Cortex of kidney (tissue), 1 donor: ENCODE measurements at places on chromosomes 11 and 22.

GRCh38 chr22:49567899-49568750 is 259.5 kb downstream of the BRD1 start:
- no peak for DNase-seq

DNA sequence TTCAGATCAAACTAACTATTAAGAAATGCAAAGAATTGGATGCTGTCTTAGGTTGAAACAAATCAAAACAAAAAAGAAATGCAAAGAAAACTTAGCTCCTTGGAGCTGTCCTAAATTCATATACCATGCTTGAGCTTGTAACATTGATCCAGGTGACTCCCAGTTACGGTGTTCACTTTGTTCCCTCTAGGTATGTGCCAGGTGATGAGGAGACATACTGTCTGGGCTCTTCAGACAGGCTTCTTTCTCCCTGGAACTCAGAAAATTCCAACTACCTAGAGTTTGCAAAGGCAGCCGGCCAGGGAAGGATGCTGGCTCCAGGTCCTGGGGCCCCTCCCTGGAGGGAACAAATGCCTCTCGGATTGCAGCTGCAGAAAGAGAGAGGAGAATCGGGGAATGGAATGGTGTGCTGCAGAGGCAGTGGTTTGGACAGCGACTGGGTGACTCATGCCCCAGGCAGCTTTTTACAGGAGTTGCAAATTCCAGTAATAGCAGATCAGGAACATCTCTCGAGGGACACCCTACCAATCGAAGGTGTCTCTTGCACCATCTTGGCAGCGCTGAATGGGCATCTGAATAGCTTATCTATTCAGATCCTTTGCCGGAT is 12.3 kb upstream of the ASPHD2 start:
- DNase-seq, result no peak

- DNase-seq, result no peak
Measured at GRCh38 chr11:60700689-60701468, 1.5 kb downstream of the MS4A8 start.

GRCh38 chr11:101127197-101127698 is 2.4 kb downstream of the PGR start:
- no peak for DNase-seq

GRCh38 chr11:44927174-44927661 is 23.5 kb downstream of the TP53I11 start:
- no peak for DNase-seq

- no peak for DNase-seq
Measured at GRCh38 chr11:4654635-4655369, 11.0 kb downstream of the OR51E1 start.

GRCh38 chr11:46309814-46310259 is 32.4 kb downstream of the CREB3L1 start:
- no peak for DNase-seq

DNA sequence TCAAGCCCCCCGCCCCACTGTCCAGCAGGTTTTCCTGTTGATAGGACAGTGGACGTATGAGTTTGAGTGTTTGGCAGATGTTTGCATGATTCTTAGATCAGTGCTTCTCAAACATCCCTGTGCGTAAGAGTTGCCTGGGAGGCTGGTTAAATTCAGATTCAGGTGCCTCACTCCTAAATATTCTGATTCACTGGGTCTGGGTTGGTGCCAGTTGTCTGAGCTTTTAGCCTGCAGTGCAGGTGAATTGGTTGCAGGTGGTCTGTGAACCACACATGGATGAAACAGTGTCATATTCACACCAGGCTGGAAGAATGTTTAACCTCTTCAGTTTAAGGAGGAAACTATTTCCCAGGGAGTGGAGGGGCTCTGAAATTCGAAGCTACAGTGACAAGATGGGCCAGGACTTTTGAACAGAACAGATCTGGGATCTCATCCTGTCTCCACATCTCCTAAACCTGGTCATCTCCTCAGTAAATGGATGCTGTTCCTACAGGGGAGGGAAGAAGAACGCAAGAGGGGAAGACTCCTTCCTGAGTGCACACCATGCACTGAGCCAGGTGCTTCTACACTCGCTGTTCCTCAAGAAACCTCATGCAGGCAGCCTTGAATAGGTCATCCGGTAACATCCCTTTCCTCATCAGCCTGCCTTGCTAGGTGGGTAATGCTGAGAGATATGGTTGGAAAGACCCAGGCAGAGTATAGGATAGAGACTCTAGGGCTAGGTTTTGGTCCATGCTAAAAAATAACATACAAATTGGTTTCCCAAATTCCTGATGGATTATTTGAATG is 47.8 kb downstream of the TEAD1 start:
- DNase-seq, result no peak

- DNase-seq, result no peak
Measured at GRCh38 chr22:44181912-44182587, 1.3 kb downstream of the PARVG start.

DNA sequence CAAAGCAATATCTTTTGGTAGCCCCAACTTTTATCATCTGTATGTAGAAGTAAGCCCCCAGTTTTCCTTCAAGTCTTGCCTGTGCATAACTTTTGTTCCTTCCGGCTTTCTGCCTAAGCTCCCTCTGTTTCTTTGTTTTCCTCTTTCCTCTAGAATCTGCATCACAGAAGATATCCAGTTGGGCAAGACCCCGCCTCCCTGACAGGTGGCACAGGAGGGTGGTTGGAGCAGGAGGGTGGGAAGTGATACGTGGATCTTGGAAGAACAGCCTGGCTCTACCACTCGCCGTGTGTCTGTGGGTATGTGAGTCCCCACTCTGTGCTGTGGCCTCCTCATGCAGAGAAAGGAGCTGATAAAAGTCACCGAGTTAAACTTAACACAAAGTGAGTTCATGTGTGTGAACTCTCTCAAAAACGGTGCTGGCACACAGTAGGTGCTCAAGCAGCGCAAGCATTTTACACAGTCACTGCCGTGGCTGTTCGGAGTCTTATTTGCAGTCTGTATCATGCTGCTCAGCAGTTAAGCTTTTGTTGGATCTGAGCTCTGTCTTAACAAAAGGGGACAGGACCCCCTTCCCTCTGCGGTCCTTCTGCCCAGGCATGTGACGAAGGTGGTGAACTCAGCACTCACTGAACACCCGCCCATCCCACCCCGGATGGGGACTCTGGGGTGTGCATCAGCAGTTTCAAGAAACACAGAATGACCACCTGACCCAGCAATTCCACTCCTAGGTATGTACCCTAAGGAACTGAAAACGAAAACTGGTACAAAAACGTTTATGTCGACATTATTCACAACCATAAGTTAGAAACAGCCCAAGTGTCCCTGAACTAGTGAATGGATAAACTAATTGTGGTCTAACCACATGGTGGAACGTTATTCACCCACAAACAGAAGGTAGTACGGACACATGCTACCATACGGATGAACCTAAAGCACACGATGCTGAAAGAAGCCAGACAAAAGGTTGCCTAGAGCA is 249.1 kb downstream of the CTTN start:
- no peak for DNase-seq

- DNase-seq, result no peak
Measured at GRCh38 chr11:29231586-29231985, 785.2 kb downstream of the KCNA4 start.

DNA sequence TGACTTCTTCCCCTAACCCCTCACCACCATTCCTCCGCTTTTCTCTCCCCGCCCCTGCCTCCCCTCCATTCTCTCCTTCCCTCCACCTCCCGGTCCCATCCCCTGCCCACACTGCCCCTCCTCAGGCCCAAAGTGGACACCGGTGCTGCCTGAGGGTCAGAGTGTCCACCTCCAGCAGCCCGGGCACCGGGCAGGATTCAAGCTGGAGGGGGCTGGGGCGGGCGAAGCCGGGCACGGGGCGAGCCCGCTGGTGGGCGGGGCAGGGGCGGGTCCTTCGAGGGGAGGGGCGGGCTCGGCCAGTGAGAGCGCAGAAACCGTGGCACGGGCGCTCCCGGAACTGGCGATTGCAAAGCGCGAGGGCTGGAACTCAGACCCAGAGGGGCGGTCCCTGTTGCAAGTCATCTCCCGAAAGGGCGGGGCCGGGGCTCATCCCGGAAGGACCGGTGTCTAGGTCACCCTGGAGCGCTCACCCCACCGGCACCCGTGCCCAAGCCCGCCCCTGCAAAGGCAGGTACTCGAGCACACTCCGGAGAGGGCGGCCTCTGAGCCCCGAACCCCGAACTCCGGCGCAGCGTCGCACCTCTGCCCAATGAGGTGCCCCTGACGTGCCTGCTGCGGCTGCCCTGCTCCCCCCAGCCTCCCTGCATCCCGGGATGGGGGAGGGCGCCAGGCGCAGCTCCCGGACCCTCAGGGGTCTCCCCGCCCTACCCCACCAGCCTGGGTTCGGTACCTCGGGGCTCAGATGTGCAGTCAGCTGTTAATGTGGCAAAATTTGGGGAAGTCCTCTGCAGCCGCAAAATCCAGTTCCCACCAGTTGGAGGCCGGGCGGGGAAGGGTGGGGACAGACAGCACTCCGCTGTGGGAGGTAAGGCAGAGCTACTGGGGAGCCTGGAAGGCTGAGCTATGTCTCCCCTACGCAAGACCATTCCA is 16.5 kb upstream of the CDKN1C start:
- peak; percentile 50 for DNase-seq

DNA sequence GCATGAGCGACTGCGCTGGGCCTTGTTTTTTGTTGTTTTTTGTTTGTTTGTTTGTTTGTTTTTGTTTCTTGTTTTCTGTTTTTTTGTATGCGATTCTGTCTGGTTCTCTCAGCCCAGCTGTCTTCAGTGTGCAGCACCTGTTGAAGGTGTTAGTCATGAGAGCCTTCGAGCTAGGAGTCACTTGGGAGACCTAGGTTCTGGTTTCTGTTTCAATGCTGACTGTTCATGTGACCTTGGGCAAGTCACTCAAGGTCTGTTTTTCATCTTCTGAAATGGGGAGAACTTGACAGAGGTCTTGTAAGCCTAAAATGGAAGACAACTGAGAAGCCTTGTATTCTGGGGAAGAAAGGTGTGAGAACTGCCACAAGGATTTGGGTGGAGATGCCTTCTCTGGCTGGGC is 1.8 kb downstream of the DCPS start:
- no peak for DNase-seq

DNA sequence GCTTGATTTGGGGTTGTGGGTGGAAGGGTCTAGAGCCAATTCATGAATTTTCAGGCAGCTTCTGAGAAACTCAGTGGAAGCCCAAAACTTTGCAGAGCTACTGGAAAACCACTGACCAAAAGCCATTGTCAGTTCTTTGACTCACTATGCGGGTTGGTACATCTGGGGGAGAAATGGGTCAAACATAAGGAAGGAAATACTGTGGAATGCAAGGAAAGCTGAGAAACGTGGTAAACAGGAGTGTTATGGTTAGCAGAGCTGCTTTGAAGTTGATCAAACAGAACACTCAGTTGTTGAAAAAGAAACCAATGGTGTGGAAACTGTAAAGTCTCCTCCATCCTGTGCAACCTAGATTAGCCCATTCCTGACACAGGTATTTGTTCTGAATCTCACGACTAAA is 6.3 kb upstream of the ABTB2 start:
- DNase-seq, result no peak

GRCh38 chr11:27427183-27427980 is 45.2 kb downstream of the LGR4 start:
- DNase-seq, result no peak

- DNase-seq, result no peak
Measured at GRCh38 chr11:122478986-122479385, 176.5 kb upstream of the UBASH3B start.

GRCh38 chr11:86983021-86983488 is 27.9 kb upstream of the FZD4 start:
- no peak for DNase-seq

- DNase-seq, result no peak
Measured at GRCh38 chr22:32544953-32545558, 70.4 kb downstream of the FBXO7 start.

DNA sequence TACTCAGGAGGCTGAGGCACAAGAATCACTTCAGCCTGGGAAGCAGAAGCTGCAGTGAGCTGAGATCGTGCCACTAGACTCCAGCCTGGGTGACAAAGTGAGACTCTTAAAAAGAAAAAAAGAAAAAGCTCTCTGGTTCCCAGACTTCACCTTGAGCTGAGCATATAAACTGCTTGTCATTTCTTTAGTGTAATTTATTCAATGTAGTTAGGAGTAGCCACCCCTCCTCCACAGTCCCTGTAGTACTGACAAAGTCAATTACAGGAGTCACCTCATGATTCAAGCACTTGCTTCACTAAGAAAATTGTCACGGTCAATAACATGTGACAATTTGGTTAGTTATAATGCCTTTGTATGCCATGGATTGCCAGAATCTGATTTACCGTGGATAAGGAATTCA is 7.2 kb downstream of the OR4D10 start:
- no peak for DNase-seq

DNA sequence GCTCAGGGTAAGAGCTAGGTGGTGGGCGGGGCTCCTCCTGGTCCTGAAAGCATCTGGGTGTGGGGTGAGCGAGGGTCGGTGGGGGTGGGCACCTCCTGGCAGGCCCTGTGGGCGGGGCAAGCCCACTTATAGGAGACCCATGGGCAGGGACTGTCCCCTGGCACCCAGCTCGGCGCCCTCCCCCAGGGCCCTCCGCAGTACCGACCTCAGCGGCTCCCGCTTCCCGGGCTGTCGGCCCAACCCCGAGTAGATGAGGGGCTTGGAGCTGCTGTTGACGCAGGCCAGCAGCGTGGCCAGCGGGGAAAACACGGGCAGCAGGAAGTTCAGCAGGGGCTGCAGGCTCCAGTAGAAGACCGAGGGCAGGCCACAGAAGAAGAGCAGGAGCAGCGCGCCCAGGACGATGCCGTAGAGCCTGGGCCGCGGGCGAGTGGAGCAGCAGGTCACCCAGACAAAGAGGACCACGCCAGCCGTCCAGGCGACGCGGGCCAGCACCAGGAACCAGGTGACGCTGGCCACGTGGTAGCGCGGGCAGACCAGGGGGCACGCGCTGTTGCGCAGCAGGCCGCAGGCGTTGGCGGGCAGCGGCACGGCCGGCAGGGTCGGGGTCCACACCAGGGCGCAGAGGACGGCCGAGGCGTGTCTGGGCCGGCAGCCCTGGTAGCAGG is 663 bp downstream of the MRGPRG start:
- no peak for DNase-seq

DNA sequence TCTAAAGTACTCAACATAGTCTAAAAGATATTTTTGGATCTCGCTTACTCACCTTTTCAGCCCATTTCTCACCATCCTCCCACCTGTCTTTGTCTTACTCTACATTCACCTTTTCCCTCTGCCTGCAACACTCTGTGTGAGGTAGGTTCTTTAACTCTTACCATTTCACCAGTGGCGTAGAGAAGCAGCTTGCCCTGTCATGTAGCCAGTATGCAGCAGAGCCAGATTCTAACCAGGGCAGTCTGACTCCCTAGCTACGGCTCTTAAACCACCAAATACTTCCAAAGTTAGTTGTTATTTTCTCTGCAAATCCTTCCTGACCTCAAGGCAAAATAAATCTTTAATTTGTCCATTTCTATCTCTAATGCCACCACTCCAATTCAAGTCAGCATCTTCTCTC is 7.5 kb downstream of the ALG8 start:
- no peak for DNase-seq

DNA sequence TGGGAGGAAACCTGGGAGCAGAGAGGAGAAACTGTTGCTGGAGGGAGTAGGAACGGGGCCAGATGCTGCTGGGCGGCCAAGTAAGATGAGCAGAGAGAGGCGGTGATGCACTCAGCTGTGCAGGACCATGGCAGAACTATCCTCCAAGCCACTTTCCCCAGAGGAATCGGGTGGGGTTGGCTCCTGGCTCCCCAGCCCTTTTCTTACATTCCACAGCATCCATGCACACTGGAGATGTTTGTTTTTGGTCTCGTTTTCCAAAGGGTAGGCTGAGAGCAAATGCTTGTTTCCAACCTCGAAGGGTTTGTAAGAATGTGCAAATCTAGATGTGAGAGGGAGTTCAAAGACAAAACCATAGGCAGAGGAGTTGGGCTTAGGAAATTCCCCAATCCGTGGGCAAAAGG is 73.2 kb downstream of the DBX1 start:
- DNase-seq, result no peak
